Osteocyte (in vitro differentiated cells): ENCODE measurements at places on chromosomes 6 and 20. TPM values are rescaled to one million over a fixed set of nuclear protein-coding genes. Genes with fewer than 3 reads are reported as not detected.

DNA sequence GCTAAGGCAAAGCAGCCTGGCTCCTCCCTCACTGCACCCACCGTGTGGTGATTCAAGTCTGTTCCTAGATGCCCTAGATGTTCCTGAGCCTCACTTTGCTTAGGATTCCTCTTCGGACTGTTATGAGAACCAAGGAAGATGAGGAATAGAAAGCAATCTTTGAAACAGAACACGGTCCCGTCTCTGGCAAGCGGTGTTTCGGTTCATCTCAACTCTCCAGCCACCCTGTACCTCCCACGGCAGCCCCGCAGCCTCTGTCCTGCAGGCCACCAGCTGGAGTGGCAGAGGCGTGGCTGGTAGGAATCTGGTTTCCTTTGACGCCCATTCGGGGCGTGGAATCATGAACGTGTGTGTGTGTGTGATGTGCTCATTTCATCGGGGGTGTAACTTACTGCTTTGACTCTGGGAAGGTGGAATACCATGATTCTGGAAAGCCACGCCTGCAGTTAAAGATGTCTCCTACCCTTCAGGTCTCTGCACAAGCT lies 21.3 kb downstream of the PDE10A start:
- H3K36me3 ChIP-seq = no peaks in the 10 kb centered on the region
- no peak overlapping the region for H3K27ac ChIP-seq
- DNase-seq = no peak
- peaks cover 12% of the 10 kb centered on the region for H3K4me1 ChIP-seq

DNA sequence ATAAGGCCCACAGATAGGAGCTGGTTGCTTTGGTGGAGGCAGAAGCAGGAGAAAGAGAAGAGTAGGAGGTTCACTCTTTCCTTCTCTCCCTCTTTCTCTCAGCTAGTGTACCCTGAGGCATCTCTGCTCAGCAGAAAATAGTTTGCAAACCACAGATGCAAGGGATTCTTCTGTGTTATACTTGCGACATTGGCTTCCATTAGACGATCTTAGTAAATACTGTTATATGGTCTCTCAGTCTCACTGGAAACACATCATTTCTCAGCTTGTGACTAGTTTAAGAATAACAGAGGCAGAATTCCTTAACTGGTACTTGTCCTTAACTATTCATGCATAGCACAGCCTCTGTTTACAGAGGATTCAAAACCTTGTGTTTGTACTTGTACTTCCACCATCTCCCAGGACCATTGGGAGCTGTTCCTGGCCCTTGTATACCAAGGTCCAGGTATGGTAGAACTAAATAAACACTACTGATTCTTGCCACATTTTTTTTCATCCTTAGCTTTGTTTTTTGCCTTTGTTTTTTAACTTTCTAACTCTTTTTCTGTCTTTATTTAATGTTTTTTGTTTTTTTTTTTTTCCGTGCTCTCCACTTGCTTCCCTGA lies 218.2 kb downstream of the OTOR start:
- no peaks in the 10 kb centered on the region for H3K36me3 ChIP-seq
- no peak overlapping the region for H3K27ac ChIP-seq
- H3K4me1 ChIP-seq = no peaks in the 10 kb centered on the region
- H3K27me3 ChIP-seq = peaks cover 14% of the 10 kb centered on the region
- DNase-seq = no peak

GRCh38 chr6:7488494-7488893 lies 53.0 kb upstream of the DSP start:
- H3K27ac ChIP-seq = no peak overlapping the region
- no peaks in the 10 kb centered on the region for H3K36me3 ChIP-seq
- peaks cover 2% of the 10 kb centered on the region for H3K27me3 ChIP-seq

DNA sequence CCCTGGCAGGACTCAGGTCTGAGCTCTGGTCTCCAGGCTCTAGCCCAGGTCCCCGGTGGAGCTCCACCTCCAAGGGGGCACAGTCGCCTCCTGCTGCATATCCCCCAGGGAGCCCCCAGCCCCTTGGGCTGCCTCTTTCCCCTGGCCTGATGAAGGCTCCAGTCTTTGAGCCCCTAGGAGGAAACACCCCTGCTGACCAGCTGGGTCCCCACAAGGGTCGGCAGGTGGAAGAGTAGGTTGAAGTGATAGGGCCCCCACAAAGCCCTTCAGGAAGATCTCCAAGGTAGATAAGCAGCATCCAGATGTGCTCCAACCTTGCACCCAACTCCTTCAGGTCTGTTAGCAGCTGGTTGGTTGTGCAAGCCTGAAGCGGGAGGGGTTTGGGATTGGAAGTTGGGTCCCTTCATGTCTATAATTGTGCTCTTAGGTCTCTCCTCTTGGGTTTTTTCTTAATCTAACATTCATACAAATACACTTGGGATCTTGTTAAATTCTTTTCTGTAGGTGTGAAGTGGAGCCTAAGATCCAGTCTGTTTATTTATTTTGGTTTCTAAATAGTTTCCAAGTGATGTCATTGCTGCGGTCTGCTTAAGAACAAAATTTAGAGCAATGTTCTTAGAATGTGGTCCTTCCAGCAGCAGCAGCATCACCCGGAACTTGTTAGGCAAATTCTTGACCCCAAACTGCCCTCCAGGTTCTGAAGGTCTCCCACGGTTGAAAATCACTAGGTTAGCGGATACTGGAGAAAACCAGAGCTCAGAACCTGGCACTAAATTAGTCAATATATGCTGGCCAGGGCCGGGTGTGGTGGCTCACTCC lies 5.1 kb downstream of the UBE2C start:
- no peaks in the 10 kb centered on the region for H3K27me3 ChIP-seq
- H3K27ac ChIP-seq = peak overlapping the region; percentile 58
- H3K4me3 ChIP-seq = no peak overlapping the region
- DNase-seq = no peak

GRCh38 chr6:27426045-27426620 lies 37.6 kb downstream of the ZNF391 start:
- DNase-seq = no peak
- no peaks in the 10 kb centered on the region for H3K4me1 ChIP-seq
- no peak overlapping the region for H3K4me3 ChIP-seq
- H3K27me3 ChIP-seq = no peaks in the 10 kb centered on the region

DNA sequence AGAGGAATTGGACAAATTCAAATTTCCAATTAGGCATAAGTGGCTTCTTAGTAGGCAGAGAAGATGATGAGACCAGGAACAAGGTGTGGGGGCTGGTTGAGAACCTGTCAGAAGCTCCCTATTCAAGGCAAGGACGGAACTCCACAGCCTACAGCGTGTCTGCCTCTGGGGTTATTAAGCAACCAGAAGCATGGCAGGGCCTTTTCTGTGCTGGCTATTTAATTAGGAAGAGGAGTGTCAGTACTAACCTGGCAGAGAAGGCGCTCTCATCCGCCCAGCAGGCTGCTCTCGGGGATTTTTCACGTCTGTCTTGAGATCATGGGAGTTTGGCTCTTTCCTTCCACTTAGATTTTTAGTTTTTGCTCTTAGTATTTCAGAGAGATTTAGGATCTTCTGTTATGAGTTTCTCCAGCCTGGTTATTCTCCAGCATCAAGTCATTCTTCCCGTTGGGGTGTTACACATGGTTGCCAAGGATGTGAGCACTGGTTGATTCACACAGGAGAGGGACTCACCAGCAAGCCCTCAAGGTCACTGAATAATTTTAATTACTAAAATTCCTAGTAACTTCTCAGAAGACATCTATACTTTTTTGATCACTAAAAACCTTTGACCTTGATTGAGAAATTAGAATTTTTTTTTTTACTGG lies 23.9 kb downstream of the ADTRP start:
- H3K36me3 ChIP-seq = peaks cover 9% of the 10 kb centered on the region
- H3K27me3 ChIP-seq = no peaks in the 10 kb centered on the region
- no peak for DNase-seq
- H3K27ac ChIP-seq = no peak overlapping the region
- peaks cover 2% of the 10 kb centered on the region for H3K4me1 ChIP-seq
- H3K4me3 ChIP-seq = no peak overlapping the region

DNA sequence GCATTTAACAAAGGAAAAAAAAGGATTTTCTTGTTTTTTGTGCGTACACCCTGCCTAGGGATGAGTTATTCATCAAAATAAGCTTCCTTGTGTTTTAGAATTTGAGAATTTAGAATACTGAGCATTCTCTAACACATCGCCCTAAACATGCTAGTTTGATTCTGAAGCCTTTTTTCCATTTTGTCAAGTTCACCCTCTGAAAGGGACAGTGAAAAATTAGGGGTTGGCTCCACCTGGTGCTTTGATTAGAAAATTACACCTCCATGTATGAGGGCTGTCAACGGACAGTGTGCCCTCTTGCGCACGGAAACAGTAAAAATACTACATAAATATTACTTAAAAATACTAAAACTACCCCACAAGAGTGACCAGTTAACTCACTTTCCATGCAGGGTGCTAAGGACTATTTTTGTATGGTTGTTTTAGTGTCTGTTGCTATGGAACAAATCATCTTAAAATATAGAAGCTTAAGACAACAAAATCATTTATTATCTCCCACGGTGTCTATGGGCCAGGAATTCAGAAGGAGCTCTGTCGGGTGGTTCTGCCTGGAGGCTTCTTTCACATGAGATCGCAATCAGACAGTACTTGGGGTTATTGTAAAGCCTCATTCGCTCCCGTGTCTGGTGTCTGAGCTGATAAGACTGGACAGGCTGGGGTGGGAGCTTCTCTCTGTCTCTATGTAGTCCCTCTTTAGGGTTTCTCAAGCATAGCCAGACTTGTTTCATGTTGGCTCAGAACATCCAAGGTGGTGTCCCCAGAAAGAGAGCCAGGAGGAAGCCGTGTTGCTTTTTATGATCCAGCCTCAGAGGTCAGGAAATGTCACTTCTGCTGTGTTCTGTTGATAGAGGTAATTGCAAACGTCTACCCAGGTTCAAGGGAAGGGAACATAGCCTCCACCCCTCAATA lies 41.1 kb upstream of the TMEM170B start:
- peak; percentile 90 for DNase-seq
- H3K4me3 ChIP-seq = no peak overlapping the region
- H3K36me3 ChIP-seq = peaks cover 2% of the 10 kb centered on the region
- no peaks in the 10 kb centered on the region for H3K27me3 ChIP-seq
- peaks cover 10% of the 10 kb centered on the region for H3K4me1 ChIP-seq

DNA sequence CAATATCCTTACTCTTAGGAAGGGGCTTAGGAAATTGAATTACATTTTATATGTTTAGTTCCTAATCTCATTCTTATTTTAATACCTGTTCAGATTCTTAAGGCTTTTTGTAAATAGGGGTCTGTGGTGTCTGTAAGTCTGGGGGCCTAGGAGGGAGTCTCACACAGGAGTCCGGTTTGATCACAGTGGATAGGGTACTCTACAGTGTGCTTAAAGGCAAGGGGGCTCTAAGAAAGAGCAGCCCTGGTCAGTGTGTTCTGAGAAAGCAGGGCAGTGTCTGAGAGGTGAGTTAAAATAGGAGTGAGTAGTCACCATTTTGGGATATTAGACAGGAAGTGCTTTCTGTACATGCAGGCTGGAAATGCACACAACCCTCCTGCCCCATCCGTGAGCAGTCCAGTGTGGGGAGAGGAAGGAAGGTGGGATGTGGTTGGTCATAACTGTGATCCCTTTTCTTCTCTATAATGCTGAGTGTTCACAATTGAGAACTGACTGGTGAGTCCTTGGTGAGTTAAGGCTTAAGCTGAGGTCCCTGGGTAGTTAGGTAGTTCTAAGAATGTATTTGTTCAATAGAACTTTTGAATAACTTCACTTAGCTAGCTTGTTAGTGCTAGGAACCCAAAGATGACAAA lies 50.0 kb downstream of the CDKAL1 start:
- peaks cover 8% of the 10 kb centered on the region for H3K36me3 ChIP-seq
- H3K4me1 ChIP-seq = peaks cover 19% of the 10 kb centered on the region
- no peak overlapping the region for H3K27ac ChIP-seq
- no peak for DNase-seq
- no peak overlapping the region for H3K4me3 ChIP-seq

DNA sequence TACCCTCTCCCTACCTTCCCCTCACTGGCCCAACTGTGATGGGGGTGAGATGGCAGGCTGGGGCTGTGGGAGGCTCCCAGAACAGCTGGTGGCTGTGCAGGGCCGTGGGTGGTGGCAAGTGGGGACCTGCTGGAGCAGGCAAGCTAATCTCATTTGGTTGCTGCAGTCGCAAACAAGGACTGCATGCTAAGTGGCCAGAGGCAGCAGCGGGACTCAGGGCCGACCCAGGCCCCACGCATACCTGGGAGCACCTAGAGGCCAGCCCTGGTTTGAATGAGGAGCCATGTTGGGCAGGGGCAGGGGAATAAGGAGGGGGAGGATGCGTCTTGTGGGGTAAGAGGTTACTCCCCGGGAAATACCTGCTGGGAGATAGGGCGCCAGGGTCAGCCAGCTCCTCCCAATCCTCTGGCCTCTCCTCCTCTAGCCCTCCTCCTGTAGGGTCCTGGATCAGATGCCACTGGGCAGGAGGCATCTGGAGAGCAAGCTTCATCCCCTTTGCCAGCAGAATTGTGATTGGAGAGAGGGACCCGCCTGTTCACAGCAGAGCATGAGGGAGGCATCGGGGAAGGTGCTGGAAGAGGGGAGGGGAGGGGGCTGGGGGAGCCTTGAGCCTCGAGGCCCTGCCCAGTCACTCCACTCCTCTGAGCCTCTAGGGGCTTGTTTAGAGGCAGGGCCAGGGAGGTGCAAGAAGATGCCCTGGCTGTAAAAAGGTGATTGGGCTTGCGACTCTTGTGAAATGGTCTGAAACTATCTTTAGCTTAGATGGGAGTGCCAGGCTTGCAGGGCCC lies 24.3 kb upstream of the CDH22 start:
- no peak overlapping the region for H3K4me3 ChIP-seq
- no peak overlapping the region for H3K27ac ChIP-seq
- H3K4me1 ChIP-seq = no peaks in the 10 kb centered on the region
- DNase-seq = no peak
- peaks cover 21% of the 10 kb centered on the region for H3K27me3 ChIP-seq

- peak; percentile 84 for DNase-seq
- peak overlapping the region; percentile 89 for H3K4me3 ChIP-seq
- H3K36me3 ChIP-seq = no peaks in the 10 kb centered on the region
- H3K27me3 ChIP-seq = no peaks in the 10 kb centered on the region
- peak overlapping the region; percentile 88 for H3K27ac ChIP-seq
- peaks cover 33% of the 10 kb centered on the region for H3K4me1 ChIP-seq
Observed at GRCh38 chr6:154509421-154510143, 903 bp downstream of the CNKSR3 start.

GRCh38 chr6:33142501-33143070 lies 49.7 kb downstream of the COL11A2 start:
- H3K27ac ChIP-seq = no peak overlapping the region
- H3K4me3 ChIP-seq = no peak overlapping the region
- no peaks in the 10 kb centered on the region for H3K36me3 ChIP-seq
- no peak for DNase-seq

DNA sequence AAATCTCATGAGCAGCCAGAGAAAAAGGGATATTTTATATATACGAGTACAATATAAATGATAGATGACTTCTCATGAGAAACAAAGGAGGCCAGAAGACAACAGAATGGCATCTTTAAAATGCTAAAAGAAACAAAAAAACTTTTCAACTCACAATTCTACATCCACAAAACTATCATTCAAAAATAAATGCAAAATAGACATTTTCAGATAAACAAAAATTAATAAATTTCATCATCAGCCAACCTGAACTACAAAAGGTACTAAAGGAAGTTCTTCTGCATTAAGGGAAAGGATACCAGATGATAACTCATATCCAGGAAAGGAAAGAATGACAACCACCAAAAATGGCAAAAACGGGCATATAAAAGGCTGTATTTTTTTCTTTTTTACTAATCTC lies 27.9 kb upstream of the ANKRD60 start:
- H3K4me1 ChIP-seq = peaks cover 13% of the 10 kb centered on the region
- H3K27me3 ChIP-seq = no peaks in the 10 kb centered on the region
- H3K27ac ChIP-seq = no peak overlapping the region
- DNase-seq = no peak
- no peak overlapping the region for H3K4me3 ChIP-seq

SLC22A3 gene
- not detected in 2 replicates for total RNA-seq

MUC22 gene
- not detected in 2 replicates for total RNA-seq

MYL9 gene
- total RNA-seq = 197 and 200 TPM in 2 replicates

PTCHD4 gene
- total RNA-seq = 0.91 and 1.3 TPM in 2 replicates
